ENCODE measurements at places on chromosomes 6 and 20. TPM values are rescaled to one million over a fixed set of nuclear protein-coding genes. Genes with fewer than 3 reads are reported as not detected.

The TTLL9 gene
- 0.37 TPM for total RNA-seq

The SOX12 gene
- 40.4 TPM for total RNA-seq

The RIPOR3 gene
- not detected for total RNA-seq

DNA sequence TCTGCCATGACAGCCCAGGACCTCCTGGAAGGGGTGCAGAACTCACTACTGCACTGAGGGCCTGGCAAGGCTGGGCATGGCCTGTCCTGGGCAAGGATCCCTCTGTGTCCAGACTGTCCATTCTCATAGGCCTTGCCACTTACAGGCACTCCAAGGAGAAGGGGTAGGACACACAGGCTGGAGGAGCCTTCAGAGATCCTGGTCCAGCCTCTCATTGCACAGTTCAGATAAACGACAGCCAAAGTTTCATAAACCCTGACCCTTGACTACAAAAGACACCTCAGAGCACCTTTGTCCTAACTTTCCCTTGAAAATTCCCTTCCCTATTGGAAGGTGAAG, 19.6 kb downstream of the TGM3 start:
- DNase-seq, result no peak

GRCh38 chr6:13355999-13356785, 27.9 kb upstream of the TBC1D7 start:
- DNase-seq, result no peak

DNA sequence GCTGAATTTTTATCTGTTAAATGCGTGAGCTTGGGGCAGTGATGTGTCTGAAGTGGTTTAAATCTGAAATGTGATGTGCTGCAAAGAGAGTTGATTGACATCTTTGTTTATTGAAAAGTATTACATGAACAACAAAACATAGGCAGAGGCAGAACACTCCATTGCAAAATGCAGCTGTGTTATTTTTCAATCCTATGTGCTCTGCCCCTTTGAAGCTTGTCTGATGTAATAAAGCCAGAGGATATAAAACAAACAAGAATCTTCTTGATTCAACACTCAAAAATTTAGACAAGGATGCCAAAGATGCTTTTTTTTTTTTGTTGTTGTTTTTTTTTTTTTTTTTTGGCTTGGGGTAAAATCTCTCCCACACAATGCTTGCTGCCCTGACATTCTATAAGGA, 482.4 kb upstream of the MMS22L start:
- no peak for DNase-seq

GRCh38 chr6:38720295-38720694, 5.2 kb downstream of the DNAH8 start:
- DNase-seq, result no peak

- DNase-seq, result no peak
Observed at GRCh38 chr20:13017235-13017634, 8.5 kb downstream of the SPTLC3 start.

DNA sequence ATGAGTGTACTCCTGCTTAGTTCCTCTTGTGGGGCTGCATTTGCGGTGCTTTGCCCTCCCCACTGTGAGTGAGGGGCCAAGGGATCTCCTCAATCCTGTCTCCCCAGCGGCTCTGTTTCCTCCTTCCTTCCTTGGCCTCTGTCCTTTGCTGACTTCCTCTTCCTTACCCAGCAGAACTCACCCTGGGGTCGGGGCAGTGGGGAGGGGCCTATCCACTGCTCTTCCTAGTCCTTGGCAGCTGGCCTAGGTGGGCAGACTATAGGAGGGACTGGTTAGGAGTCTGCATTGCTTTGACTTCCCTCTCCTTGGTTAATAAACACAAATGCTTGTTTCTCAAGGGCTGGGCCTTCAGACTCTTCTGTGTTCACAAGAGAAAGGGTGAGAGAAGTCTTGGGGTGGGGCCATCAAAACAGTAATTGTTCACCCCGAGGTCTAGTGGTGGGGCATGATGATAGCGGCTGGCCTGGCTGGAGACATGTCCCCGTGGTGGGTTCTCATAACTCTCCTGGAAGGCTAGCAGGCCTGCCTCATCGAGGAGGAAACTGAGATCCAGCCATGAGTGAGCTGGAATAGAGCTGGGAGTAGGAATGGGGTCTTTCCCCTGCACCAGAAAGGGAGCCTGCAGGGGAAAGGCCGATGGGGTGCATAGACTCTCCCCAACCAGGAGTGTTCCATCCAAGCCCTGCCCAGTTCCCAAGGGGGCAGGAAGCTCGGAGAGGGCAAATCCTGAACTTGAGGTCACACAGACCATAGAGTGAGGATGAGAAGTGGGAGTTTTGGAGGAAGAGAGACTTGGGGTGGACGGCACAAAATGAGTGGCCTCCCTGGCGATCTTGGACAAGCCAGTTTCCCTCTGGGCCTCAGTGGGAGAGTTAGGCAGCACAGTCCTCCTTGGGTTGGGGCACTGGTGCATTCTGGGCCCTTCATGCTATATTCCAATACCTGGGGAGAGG, 12.7 kb downstream of the FAM110A start:
- DNase-seq, result no peak

GRCh38 chr6:106074146-106074545, 12.0 kb upstream of the PRDM1 start:
- no peak for DNase-seq

DNA sequence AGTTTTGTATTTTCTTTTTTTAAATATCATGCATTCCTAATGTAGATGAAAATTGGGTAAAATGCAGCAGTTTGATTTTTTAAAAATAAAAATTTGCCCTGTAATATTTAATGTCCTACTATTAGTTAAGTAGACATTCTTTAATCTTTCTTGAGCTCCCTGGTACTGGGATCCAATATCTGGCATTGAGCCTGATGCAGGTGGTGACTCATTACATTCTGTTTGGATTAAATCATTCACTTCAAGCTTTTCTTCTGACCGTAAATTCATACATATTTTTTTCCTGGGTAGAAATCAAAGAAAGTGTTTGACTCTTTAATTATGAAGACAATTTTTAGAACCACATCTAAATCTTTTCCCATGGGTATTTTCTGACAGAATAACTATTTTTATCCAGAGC, 768.8 kb upstream of the SLC35B3 start:
- no peak for DNase-seq

DNA sequence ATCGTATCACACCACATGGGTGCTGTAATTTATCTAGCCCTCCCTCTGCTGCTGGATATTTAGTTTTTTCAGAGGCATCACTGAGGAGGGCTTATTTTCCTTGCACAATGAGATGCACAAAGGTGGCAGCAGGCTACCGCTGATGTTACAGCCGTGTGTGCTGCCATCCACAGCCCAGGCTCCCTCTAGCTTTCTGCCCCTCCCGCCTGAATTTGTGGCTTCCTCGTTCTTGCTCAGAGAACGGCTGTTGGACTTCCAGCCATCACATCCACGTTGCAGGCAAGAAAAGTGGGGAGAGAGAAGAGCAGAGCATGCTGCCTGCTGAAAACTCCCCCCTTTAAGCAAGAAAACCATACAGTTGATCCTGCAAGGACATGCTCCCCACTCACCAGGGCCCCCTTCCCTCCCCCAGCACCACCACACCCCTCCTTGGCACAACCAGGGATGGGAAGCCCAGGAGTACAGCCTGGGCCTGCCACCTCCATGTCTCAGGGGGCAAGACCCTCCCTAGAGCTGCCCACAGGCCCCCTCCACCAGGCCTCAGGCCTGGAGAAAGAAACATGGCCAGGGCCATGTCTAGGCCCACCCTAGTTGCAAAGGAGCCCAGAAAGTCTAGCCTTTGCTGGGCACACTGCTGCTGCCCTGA, 102.6 kb downstream of the MRPL14 start:
- DNase-seq, result no peak

DNA sequence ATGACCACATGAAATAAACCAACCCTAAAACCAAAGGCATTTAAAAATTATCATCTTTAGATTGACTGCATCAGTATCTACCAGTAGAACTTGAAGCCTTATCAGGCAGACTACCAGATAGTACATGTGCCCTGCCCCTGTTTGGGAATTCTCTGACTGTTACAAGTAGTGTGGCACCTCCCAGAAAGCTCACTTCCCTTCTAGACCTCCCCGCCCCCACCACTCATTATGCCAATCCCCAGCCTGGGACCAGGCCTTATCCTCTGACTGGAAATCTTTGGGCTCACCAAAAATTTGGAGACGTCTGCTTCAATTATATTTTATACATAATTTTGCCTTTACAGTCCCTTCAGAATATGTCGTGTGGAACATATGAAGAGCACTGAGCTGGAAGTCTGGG, 155.6 kb downstream of the TFAP2B start:
- no peak for DNase-seq

DNA sequence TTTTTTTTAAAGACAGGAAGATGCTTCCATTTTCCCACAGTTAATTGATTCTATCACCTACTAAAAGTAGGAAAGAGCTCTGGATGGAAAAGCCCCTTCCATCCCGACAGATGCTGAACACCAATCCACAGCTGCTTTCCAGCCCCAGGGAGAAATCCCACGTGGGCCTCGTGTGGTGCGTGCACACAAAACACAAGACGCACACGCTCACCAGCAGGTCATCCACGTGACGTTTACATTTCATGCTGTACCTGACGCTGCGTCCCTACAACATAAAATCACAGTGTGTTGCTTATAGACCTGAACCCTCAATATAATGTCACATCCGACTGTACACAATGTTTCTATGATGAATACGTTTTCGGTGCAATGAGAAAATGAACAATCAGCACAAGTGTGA, 50.2 kb upstream of the DACT2 start:
- DNase-seq, result no peak

DNA sequence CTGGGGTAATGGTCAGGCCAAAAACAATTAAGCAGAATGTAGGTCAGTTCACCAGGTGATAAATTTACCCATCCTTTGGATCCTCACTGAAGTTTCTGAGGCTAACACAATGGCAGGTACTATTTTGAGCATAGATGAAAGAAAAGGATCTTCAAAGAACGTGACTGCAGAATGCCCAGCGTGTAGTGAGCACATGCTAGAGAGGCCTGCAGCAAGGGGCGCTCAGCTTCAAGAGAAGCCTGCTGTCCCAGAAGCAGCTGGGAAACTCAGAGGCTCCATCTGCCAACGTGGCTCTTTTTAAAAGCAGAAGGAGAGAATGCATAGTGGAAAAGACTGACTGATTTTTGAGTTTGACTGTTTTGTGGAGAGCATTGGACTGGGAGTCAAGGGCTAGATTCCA, 57.4 kb downstream of the CD83 start:
- no peak for DNase-seq

- DNase-seq, result no peak
Observed at GRCh38 chr6:116411284-116411623, 40.5 kb downstream of the DSE start.

- DNase-seq, result no peak
Observed at GRCh38 chr6:144575327-144575726, 290.2 kb downstream of the UTRN start.

DNA sequence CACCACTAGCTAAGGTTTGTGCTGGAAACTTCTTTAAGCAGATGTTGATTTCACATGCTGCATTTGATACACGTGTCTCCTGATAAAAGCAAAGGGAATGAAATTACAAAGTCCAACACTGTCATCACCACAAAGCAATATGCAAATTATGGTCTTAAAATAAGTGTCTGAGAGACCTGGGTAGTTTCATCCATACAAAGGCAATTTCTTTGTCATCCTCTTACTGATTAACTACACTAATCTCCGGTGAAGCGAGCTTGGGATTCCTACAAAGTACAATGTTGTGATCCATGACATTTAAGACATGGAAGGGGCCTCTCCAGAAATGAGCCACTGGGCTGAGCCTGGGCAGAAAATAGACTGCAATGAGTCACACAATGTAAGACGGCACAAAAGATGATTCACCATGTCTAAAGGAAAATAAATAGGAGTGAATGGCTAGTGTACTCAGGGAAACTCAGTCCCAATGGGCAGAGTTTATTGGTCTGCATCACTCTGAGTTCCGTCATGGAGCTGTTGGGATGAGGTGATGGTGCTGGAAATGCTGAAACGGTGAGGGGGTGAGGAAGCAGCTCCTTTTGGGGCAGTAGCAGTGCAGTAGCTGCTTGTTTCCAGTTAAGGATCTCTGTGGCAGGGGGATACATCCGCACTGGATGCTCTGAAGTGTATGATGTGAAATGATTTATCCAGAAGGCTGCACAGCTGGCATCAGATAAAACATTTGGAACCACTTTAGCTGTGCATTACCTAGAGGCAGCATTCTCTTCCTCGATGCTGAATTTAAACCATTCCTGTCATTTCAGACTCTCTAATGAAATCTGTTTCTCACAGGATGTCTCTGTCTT, 103.3 kb downstream of the IBTK start:
- DNase-seq, result no peak

GRCh38 chr6:157800420-157801237, 22.4 kb upstream of the SNX9 start:
- DNase-seq, result no peak

DNA sequence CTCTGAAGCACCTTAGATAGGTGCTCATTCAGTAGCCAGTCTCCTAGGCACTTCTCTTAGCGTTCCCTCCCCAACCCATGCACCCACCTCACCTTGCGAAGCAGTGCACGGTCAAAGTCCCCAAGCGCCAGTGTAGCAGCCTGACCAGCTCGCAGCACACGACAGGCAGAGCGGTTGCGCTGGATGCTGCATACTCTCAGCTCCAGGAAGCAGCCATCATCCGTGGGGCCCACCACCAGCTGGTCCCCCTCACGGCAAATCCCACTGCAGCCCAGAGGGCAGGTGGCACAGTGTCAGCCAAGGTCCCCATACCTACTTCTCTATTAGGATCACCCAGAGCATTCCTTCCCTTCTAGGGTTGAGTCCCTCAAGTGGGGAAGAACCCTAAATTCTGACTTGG, 6.5 kb downstream of the GTPBP2 start:
- DNase-seq, result peak; percentile 79

- no peak for DNase-seq
Observed at GRCh38 chr6:29236634-29237033, 64.9 kb upstream of the OR14J1 start.

DNA sequence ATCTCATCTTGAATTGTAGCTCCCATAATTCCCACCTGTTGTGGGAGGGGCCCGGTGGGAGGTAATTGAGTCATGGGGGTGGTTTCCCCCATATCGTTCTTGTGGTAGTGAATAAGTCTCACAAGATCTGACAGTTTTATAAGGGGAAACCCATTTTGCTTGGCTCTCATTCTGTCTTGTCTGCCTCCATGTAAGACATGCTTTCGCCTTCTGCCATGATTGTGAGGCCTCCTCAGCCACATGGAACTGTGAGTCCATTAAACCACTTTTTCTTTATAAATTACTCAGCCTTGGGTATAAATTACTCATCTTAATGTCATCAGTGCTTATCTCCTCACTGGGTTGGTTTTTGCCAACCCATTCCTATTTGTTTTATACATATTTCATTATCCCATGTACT, 142.0 kb upstream of the GMDS start:
- no peak for DNase-seq

GRCh38 chr6:111027219-111027618, 45.4 kb downstream of the RPF2 start:
- no peak for DNase-seq

GRCh38 chr6:125207956-125208355, 54.4 kb downstream of the TPD52L1 start:
- no peak for DNase-seq

DNA sequence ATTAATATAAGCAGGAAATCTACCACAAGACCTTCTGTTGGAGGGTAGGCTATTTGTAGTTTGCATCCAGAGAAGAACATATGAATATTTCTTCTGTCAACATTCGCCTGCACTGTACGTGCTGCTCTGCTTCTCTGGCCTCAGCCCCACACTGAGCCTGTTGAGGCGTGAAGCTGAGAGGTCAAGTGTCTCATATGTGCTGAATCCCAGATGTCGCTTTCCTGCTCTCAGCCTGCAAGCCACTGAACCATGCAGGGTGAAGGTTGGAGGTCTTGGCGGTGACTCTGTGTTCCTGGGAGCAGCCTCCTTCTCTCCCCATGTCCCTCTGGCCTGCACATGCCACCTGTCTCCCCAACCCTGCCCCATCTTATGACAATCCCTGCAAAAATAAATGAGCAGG, 83.6 kb downstream of the TMEM170B start:
- DNase-seq, result no peak

- DNase-seq, result no peak
Observed at GRCh38 chr6:21461844-21462518, 131.6 kb upstream of the SOX4 start.

Data from chondrocyte (in vitro differentiated cells).